NCI-H510A treated with DMSO at 0.1 percent for 48 hours (cell line): ENCODE measurements at places on chromosomes 1 and 21.
A peak's percentile ranks its signal among the peaks of the same experiment; 100 is the strongest.

DNA sequence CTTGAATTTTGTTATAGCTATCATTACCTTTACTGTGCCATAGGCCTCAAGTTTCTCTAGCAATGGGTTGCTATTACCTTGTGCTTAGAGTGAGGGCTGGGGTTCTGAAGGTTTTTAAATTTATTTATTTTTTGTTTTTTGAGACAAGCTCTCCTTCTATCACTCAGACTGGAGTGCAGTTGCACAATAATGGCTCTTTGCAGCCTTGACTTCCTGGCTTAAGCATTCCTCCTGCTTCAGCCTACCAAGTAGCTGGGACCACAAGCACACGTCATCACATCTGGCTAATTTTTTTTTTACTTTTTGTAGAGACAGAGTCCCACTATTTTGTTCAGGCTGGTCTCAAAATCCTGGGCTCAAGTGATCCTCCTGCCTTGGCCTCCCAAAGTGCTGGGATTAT, 41.5 kb downstream of the SNX27 start:
- no peak for DNase-seq

- no peak for DNase-seq
These were observed 424.8 kb upstream of the PLXNA2 start for GRCh38 chr1:208668991-208669390.

GRCh38 chr21:29104239-29104708, 26.2 kb upstream of the MAP3K7CL start:
- DNase-seq: peak; percentile 83

DNA sequence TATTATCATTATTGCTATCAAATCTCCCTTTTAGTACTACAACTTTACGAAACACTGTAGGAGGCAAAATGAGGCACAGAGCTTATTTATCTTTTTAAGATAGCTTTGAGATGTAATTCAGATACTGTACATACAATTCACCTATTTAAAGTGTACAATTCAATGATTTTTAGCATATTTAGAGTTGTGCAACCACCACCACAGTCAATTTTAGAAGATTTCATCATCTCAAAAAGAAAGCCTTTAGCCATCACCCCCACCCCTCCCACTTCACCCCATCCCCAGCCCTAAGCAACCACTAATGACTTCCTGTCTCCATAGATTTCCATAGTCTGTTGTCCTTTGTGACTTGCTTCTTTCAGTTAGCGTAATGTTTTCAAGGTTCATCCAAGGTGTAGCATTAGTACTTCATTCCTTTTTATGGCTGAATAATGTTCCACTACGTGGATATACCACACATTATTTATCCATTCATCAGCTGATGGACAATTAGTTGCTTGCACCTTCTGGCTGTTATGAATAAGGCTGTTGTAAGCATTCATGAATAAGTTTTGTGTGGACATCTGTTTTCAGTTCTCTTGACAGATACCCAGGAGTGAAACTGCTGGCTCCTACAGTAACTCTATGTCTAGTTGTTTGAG, 9.4 kb upstream of the CAPN9 start:
- no peak for DNase-seq

DNA sequence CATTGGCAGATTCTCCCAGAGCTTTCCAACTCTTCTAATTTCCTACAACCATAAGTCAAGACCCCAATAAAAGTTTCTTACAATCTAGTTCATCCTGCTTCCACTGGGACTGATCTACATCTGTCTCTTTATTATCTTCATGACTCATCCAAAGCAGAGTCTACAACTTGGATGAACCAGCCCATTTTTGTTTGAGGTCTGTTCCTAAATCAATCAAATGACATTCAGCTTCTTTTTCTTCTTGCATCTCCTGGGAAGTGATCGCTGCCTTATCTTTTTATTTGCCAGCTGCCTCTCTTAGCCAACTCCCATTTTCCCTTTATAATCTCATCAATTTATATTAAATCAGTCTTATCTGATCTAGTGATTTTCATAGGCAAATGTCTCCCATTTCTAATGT, 105.6 kb downstream of the ERG start:
- DNase-seq: no peak

DNA sequence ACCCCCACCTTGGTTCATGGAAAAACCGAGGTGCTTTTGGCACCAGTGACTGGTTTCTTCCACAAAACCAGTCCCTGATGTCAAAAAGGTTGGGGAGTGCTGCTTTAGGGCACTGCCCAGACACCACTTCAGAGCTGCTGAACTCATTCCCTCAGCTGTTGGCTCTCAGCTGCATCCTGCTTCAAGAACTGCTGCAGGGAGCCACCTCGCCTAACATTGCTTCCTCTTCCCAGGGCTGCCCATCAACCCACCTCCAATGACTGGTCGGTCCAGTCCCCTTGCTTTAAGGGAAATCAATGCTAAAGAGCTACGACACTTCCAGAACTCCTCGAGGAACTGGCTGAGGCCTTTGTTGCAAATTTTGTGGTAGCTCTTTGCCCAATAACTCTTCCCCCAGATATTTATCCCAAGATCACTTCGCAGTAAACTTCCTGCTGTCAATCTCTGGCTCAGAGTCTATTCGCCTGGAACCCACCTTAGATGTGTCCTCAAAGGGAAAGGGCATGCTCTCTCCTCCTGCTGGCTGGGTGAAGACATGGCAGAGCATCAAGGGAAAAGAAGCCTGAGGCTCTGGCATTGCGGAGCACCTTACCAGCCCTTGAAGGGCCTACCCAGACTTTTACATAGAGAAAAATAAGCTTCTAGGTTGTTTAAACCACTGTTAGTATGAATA, 29.0 kb downstream of the C1orf52 start:
- DNase-seq: peak; percentile 98

DNA sequence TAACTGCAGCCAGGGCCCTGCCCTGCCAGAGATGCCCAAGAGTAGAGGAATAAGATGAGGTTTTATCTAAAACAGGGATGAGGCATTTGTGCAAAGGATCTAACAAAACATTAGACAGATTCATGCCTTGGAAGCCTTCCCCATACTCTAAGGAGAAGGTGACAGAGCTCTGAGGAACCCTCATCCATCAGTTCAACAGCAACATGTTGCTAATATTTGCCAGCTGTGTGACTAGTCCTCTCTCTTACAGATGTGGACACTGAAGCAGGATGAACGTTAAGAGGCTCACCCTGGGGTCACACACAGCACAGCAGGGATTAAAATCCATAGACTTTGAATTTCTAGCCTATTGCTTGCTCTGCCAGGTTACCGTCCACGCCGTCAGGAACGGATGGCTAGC, 99.0 kb downstream of the ZBTB18 start:
- DNase-seq: no peak

DNA sequence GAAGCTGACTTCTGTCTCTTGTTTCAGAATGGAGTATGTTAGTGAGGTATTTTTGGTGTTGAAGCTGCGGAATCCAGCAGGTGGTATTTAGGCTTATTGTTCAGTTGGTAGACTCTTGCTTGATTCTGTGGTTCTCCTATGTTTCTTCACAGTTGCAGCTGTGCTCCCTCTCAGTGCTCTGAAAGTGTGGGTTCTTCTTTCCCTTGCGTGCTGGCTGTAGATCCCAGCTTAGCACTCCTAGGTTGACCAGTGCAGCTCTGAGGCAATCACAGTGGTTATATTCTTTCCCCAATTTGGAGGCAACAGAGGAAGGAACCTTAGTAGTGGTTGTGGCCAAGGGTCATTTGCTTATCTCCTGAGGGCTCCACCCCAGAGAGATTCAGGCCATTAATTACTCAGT, 269.2 kb upstream of the NRIP1 start:
- DNase-seq: no peak

DNA sequence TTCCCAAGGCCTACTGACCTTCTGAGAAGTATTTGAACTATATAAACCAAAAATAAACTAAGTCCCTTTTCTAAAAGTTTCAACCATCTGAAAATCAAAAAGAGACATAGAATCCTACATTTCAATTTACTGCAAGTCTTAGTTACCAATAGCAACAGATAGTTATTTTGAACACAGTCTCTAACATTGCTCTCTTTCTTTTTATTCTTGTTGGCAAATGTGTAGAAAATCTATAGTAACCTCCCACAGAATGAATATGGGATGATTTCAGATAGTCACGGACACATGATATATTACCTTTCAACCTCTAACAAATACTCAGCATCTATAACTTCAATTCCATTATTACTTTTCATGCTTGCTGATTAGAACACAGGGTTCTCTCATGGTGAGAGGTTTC, 68.9 kb upstream of the RAB3GAP2 start:
- no peak for DNase-seq

DNA sequence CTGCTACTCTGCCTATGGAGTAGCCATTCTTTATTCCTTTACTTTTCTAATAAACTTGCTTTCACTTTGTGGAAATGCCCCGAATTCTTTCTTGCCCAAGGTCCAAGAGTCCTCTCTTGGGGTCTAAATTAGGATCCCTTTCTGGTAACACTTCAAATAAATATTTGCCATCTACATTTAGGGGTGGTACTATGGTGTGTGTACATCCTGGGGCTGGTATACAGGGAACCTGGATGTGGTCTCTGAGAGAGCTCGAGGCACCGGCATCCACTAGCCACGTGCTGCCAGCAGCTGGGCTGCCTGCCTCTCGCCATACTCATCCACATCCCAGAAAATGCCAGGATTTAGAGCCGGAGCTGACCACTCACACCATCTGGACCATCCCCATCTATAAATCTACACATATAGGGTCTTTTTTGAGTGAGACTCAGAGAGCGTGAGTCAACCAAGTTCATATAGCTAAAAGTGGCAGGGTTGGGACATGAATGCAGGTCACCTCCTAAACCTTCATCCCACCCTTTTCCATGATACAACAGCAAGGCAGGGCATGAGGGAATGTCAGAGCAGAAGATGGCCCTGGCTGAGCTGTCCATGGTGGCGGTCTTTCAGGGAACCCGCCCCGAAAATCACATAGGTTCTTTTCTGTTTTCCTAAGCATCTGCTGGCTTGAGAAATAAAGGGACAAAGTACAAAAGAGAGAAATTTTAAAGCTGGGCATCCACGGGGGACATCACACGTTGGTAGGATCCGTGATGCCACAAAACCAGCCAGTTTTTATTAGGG, 76.6 kb upstream of the F3 start:
- no peak for DNase-seq

DNA sequence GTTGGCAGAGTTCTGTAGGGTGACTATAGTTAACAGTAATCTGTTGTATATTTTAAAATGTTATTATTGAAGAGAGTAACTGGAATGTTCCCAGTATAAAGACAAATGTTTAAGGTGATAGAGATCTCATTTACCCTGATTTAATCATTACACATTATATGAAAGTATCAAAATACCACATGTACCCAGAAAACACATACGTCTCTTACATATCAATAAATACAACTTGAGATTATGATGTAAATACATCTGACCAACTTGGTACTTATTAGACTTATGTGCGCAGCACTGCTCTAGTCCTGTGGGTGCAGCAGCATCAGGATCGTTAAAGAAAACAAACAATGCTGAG, 670 bp upstream of the PARK7 start:
- DNase-seq: peak; percentile 85

DNA sequence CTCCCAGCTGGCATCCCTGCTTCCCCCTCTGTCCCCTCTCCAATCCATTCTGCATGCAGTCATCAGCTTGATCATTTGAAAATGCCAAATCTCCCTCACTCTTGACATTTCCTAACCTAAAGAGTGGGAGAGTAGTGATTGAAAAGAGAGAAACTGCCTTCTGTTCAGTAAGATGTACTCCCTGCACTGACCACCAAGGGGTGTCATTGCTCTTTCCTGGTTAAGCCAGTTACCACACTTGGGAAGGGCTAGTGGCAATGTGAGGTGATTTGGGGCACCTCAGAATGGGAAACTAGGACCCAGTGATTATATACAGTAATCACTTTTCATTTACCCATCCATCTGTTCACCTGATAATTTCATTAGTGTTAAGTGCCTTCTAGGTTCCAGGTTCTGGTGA, 6.9 kb upstream of the TMEM269 start:
- peak; percentile 16 for DNase-seq

DNA sequence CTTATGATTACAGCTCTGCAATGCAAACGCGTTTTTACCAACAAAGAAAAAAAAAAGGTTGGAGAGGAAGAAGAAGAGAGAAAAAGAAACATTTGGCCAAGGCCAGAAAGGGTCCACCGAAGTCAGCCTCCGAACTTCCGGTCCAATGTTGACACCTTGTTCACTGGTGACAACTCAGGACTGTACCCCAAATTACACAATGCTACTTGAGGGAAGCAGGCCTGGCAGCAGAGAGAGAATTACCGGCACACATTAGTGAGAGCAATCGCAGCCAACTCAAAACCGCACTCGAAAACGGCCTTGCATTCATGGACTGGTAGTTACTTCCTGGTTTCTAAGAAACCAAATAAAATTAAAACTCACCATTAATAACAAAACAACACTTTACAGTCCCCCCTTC, 652.5 kb downstream of the KIF26B start:
- peak; percentile 12 for DNase-seq

- no peak for DNase-seq
These were observed 5.5 kb downstream of the SDCCAG8 start for GRCh38 chr1:243261390-243261789.

DNA sequence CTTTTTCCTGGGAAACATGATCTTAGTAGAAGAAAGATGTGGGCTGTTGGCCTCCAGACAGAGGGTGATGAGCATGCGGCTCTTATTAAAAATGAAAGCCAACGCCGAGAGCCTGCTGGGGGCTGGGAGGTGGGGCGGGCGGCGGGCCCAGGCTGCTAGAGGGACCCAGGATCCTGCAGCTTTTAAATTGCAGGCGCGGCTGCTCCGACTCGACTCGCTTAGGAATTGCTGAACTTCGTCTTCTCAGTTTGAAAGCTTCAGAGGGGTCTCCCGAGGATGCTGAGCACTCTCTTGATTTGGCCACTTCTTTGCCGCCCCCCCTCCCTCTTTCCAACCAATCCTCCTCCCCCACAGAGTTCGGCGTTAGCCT, 1.2 kb downstream of the AGPAT3 start:
- DNase-seq: peak; percentile 62

- DNase-seq: no peak
These were observed 91.0 kb downstream of the PTPN14 start for GRCh38 chr1:214460304-214460916.

DNA sequence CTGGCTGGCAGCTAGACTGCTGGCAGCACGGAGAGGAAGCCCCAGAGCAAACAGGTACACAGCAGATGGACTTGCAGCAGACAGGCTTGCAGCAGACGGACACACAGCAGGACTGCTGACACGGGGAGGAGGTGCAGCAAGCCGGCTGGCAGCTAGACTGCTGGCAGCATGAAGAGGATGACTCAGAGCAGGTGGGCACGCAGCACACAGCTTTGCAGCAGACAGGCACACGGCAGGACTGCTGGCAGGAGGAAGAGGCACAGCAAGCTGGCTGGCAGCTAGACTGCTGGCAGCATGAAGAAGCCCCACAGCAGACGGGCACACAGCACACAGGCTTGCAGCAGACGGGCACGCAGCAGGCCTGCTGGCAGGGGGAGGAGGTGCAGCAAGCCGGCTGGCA, 498 bp downstream of the KRTAP10-2 start:
- no peak for DNase-seq

- DNase-seq: no peak
These were observed 35.1 kb upstream of the JUN start for GRCh38 chr1:58818976-58819375.
